ENCODE measurements at places on chromosomes 6 and 20.

DNA sequence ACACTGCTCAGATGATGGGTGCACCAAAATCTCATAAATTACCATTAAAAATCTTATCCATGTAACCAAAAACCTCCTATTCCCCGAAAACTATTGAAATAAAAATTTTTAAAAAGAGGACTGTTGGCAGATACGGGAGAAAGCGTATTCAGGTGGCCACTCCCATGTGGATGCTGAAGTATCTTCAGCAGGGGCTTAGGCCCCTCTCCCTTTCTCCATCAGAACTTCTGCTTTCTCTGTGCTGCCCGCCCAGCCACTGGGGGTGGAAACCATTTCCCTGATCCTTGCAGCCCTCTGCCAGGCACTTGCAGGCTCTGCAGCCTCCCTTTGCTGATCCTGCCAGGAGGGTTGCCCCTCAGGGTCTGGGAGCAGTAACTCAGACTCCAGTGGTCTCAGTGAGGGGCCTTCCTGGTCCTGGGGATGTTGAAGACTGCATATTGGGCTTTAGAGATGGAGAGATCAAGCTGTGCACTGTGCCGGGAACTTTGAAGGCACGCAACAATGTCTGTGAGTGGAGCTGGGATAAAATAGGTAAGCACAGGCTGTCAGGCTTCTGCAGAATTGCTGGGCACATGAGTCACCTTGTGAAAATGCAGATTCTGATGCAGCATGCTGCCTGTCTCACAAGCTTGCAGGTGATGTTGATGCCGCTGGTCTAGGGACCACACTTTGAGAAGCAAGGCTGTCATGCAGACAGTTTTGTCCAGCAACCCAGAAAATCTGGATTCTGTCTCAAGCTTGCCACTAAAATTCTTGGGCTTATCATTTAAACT, 59.6 kb downstream of the SLC24A3 start:
- no peak for DNase-seq

DNA sequence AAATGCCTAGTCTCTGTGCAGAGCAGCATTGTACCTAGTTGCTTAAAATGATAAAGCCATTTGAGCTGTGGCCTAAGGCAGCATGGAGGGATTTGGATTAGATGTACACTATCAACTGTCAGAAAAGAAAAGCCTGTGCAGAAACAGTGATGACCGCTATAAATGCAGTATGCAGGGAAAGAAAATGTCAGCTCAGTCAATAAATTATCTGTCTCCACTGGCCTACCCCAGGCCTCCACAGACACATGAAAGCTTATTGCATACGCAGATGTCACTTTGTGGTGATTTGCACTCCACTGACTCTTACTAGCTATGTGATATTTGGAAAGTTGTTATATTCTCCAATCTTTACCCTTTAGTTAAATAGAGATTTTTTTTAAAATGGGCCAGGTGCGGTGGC, 221.9 kb upstream of the OPRM1 start:
- DNase-seq, result no peak

DNA sequence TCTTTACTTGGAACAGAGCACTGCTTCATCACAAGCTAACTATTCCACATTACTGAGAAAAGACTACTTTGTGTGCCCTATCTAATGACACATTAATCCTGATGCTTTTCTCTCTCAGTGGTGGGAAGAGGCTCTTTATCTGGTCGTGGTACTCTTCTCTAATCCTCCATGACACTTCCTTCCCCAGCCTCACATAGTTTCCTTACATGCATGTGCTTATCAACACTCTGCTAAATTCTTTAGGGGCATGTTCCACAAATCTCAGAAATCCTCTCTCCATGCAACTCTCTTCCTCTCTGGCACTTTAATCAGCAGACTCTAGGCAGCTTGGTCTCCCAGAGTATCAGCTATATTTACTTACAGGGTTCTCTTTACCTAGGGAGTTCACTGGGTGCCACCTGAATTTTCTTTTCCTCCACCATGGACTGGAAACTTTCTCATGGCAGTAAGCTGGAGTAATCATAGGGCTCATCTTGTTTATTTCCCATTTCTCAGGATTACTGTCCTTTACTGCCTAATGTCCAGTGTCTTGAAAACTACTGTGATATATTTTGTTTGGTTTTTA, 27.0 kb upstream of the SLC22A2 start:
- no peak for DNase-seq

DNA sequence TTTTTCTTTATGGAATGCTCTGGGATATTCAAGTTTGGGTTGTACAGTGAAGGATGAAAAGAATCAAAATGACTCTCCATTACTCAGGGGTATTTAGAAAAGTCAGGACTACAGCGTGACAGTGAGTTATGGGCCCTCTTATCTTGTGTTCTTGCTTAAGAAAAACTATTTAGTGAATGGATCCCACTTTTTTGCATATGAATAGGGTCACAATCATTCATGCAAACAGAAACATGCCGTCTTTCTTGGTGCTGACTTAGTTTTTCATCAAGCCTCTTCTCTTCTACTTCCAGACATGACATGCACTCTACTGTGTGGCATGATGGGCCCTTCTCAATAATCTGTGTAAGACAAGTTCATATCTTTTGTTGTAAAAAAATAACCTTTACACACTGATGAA, 488.4 kb upstream of the MMS22L start:
- no peak for DNase-seq

GRCh38 chr20:12217382-12217781, 299.7 kb downstream of the BTBD3 start:
- DNase-seq, result no peak

DNA sequence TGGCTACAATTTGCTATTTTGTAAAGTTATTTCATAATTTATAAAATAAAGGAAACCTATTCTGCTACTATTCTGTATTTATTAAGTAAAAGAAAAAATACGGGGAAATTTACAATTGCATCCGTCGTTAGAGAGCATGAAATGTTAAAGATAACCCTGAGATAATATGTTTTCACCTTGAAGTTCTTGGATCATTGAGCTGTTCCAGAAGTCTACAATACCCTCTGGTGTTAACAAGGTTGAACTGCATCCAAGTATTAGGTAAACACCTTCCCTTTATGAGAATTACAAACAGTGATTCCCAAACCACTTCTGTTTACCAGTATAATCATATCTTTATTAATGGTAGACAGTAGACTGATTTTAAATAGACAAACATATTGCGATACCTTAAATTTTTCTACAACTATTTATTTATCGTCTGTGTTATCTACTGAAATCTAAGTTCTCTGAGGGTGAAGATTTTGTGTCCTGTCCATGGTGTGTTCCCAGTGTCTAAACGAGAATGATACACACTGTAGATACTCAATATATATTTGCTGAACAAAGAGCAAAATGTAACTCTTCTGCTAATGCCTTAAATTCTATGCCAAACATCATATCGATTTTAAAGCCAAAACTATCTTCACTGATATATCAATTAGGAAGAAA, 28.2 kb downstream of the TBC1D32 start:
- no peak for DNase-seq

DNA sequence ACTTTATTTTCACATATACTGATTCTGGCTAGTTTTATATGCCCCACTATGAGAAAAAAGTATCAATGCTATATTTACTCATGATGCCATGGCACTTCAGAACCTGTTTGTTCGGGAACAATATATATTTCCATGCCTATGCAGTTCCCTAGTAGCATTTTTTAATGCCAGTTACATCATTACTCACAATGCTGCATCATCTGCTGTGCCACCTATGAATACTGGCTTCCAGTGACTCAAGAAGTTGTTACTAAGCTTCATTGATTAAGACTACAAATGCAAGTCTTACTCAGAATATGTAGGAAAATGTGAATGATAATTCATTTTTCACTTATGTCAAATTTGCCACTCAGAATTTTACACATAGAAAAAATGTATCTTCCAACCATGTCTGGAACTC, 97.9 kb downstream of the MAFB start:
- no peak for DNase-seq

- no peak for DNase-seq
These were observed 34.3 kb downstream of the CTNNBL1 start for GRCh38 chr20:37727957-37728634.

DNA sequence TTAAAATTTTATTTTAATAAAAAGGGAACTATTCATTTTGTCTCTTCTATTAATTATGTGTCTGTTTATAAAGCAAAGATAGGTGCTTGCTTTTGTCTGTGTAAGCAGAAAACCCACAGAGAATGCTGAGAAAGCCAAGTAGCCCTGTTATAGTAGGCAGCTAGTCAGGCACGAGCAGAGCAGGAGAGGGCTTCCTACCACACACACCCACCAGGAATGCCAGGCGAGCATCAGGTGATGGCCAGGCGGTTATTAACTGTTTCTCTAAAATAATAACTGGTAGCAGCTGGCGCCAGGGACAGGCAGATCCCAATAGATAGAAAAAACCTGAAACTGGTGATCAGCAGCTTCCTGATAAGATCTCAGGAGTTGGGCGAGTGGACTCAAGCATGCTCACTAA, 15.7 kb downstream of the C6orf15 start:
- DNase-seq, result no peak

GRCh38 chr6:155089746-155090145, 94.6 kb downstream of the TIAM2 start:
- DNase-seq, result no peak

DNA sequence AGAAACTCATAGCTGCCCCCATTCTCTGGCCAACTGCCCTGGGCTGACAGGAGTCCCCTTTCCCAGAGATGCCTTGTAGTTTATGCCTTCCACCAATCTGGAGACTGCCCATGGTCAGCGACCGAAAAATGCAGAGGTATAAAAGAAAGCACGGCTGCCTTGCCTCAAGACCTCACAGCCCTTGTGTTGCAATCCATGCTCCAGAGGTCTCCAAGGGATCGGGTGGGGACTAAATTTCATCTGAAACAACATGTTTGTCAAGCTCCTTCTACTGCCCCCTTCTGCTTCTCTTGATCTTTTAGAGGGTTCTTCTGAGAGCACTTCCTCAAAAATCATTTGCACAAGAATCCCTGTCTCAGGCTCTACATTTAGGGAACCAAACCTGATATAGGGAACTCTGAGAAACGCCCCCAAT, 128.8 kb downstream of the PLCB1 start:
- DNase-seq, result no peak

- DNase-seq, result no peak
These were observed 101.2 kb downstream of the PXDC1 start for GRCh38 chr6:3650076-3650958.

DNA sequence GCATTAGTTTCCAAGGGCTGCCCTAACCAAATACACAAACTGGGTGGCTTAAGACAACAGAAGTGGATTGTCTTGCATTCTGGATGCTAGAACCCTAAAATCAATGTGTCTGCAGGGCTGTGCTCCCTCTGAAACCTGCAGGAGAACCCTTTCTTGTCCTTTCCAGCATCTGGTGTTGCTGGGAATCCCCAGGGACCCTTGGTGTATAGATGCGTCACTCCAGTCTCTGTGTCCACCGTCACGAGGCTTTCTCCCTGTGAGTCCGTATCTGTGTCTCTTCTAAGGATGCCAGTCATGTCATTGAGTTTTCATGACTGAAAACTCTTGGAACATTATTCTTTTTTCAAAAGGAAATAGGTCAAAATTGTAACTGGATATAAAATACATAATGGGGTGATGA, 142.9 kb downstream of the RNASET2 start:
- DNase-seq, result no peak

DNA sequence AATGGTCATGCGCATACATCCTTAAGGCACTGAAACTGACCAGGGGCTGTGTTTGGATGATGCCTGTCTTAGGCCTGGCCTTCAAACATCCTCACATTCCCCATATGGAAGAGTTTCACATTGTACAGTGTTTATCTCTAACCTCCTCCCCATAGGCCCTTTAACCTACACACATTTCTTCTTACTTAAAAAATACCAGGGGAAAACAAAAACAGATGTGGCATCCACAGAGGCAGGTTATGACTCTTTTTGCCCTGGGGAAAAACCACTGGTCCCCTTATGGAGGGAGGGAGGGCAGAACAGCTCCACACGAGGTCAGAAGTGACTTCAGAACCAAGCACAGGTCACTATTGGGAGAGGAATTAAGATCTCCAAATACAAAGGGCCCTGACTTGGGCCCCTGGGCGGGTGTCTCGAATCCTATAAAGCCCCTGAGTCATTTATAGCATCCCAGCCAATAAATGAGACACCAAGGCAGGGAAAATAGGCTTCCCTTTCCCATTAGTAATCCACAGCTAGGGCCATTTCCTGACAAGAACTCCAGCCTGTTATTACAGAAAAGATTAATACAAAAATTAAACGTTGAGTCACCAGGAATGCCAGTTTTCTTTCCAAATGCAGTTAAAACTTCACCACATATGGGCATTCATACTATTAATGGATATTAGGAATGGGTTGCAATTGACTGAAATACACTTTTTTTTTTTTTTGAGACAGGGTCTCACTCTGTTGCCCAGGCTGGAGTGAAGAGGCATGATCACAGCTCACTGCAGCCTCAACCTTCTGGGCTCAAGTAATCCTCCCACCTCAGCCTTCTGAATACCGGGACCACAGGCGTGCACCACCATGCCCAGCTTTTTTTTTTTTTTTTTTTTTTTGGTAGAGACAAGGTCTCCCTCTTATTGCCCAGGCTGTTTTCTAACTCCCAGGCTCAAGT, 107.2 kb downstream of the ATP9A start:
- no peak for DNase-seq

- DNase-seq, result no peak
These were observed 63.2 kb upstream of the ARMH2 start for GRCh38 chr6:24861934-24862333.

GRCh38 chr6:146305951-146306350, 237.7 kb upstream of the RAB32 start:
- no peak for DNase-seq

- no peak for DNase-seq
These were observed 26.5 kb upstream of the SMOC2 start for GRCh38 chr6:168414336-168415097.

DNA sequence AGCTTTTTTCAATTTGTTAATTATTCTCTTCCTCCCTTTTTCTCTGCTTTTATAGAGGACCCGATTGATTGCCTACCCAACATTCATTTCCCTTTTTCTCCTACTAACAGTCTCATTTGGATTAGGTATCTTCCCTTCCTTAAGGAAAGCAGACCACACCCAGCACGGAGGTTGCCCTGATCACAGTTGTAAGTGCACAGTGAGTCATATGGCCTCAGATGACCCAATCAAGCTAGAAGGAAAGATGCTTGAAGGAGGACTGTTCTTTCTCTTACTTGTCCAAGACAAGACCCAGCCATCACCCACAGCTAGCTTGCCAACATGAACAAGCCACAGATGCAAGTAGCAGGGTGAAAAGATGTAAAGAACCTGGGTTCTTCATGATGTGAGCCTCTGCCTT, 518.6 kb downstream of the PKHD1 start:
- no peak for DNase-seq

GRCh38 chr20:63969838-63970713, at the start of gene ZNF512B:
ZNF512B (minus strand) TSS chr20:63969930; CDS start chr20:63967950, 1,980 bp downstream.
- no peak for DNase-seq

DNA sequence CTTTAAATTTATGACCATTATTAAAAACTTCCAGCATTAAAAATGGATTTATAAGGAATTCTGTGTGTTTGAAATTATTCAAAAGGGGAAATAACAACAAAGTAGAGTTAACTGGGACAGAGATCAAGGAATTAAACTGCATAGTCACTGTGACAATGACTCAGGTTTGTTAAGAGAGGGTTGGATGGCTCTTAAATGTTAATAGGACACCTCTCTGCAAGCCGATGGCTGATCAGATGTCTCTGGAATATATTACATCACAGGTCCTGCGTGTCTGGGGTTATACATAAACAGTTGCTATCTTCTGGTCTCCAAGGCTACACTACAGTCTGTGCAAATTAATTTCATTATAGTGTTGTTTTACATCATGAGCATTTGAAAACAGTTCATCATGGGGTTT, 574.3 kb downstream of the COL12A1 start:
- DNase-seq, result no peak

Data from stimulated activated CD8-positive, alpha-beta memory T cell treated with anti-CD3 and anti-CD28 coated beads, Interleukin-7, amount 100 ng/mL, for 1 hour (primary cell).